PC-9 (cell line): ENCODE measurements at places on chromosomes 12 and 14.

DNA sequence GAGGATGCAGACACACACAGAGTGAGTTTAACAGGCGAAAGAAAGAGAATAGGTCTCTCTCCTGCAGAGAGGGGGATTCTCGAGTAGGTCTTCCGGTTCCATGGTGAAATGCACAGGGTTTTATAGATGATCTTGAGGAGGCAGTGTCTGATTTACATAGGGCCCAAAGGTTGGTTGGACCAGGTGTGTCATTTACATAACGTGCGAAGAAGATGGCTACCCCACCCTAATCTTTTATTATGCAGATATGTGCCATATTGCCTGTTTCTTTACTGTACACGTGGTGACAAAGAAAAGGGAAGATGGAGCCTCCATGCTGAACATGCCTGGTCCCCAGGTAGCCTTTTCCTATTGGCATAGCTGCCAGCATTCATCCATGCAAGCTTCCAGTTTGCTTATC, 219.8 kb downstream of the CRADD start:
- DNase-seq, result no peak

GRCh38 chr12:113136128-113136989, 798 bp upstream of the RASAL1 start:
- peak; percentile 36 for DNase-seq

GRCh38 chr14:52021957-52022600, 32.7 kb downstream of the RTRAF start:
- DNase-seq, result no peak

GRCh38 chr12:105032703-105033357, 46.7 kb downstream of the NOPCHAP1 start:
- no peak for DNase-seq

DNA sequence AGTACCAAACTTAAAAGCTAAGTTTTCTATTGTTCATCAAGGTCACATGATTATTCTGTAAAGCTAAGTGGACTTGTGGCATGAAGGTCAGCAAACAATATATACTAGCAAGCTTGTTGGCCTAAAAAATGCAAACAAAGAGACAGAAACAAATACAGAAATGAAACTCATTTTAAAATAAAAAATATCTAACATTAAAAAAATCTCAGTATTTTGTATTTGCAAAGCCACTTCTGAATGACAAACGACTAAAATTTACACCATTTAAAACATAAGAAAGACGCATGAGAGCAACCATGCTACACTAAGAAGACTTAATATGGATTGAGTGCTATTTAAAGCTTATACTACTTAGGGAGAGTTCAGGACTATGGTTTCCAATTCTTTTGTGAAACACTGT, 72.8 kb upstream of the BBS10 start:
- no peak for DNase-seq

GRCh38 chr12:4252601-4253000, 21.0 kb upstream of the CCND2 start:
- DNase-seq, result no peak

- no peak for DNase-seq
These were observed 17.9 kb downstream of the WASHC3 start for GRCh38 chr12:102043928-102044327.

- no peak for DNase-seq
These were observed 27.3 kb downstream of the PPM1A start for GRCh38 chr14:60276347-60276746.

- DNase-seq, result no peak
These were observed 19.1 kb downstream of the SLC2A3 start for GRCh38 chr12:7916936-7917335.

GRCh38 chr12:10779103-10779502, 23.3 kb downstream of the TAS2R7 start:
- DNase-seq, result no peak

DNA sequence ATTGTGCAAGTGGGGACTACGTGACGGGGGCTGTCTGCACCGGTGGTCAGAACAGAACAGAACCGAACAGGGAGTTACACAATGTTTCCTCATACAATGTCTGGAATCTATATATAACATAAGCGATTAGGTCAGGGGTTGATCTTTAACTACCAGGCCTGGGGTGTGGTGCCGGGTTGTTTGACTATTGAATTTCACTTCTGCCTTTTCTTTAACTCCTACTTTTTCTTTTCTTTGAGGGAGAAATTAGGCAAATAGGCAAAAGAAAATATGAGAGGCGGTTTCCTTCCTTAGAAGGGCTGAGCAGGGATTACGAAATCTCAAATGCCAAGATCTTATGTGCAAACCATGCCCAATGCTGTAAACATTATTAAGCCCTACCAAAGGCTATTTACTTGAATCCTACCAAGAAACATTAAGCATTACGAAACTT, 140.3 kb downstream of the SLC38A6 start:
- no peak for DNase-seq

- DNase-seq, result no peak
These were observed 268.5 kb upstream of the PPFIA2 start for GRCh38 chr12:82027612-82028011.

GRCh38 chr12:105083031-105083430, 1.2 kb downstream of the ALDH1L2 start:
- no peak for DNase-seq
